ENCODE measurements at places on chromosomes 16 and 17. TPM values are rescaled to one million over a fixed set of nuclear protein-coding genes. Genes with fewer than 3 reads are reported as not detected.

Gene DNAH17
- total RNA-seq, result 0.35 TPM

Gene HOXB4
- 2.1 TPM for total RNA-seq

Gene ZG16
- not detected for total RNA-seq

Gene MGRN1
- total RNA-seq, result 77.4 TPM

Gene RFWD3
- 28.5 TPM for total RNA-seq

Gene RAP1GAP2
- total RNA-seq, result 11.1 TPM

Gene GDPD1
- total RNA-seq, result 5.0 TPM

Gene CHAD
- total RNA-seq, result not detected

- peak; percentile 65 for DNase-seq
Measured at GRCh38 chr16:57462209-57462977, at the start of gene POLR2C. Gene POLR2C (plus strand): TSS chr16:57462679. CDS start chr16:57462725, 46 bp downstream.

- DNase-seq, result peak; percentile 81
Measured at GRCh38 chr16:28596840-28597691, at the start of gene SULT1A2. Gene SULT1A2 (minus strand): TSS chr16:28597050. CDS start chr16:28595930, 1,120 bp downstream.

GRCh38 chr17:13395346-13395745 is 206.4 kb downstream of the HS3ST3A1 start:
- peak; percentile 78 for DNase-seq

DNA sequence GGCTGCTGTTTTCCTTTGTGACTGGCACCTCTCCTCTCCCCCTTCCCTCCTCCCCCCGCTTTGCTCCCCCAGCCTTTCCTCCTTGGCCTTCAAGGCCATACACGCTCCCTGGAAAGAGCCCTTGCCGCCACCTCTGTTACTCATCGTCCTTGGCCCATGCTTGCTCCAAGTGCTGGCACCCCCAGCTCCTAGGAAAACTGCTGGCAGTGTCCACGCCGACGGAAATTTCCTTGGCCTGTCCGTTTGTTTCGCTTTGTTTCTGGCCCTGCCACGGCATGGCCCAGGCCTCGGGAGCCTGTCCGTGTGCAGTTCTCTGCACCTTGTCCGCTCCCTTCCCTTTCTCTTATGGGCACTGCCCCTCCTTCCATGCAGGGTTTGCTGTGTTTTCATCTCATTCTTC is 18.0 kb downstream of the CA5A start:
- no peak for DNase-seq

DNA sequence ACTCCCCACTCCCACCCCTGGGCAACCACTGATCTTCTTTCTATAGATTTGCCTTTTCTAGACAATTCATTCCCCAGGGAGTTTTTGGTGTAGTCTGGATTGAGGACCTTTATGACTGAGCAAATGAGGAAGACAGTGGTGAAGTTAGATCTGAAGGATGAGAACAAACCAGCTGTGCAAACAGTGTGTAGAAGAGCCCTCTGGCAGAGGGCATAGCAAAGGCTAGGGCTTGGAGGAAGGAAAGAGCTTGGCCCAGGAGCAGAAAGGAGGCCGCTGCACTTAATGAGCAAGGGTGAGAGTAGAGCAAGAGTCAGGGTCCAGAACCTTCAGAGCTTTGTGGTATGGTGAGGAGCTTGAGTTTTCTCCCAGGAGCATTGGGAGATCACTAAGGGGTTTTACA is 352.7 kb downstream of the CA10 start:
- no peak for DNase-seq

- no peak for DNase-seq
Measured at GRCh38 chr17:71349908-71350600, 770.8 kb upstream of the SOX9 start.

DNA sequence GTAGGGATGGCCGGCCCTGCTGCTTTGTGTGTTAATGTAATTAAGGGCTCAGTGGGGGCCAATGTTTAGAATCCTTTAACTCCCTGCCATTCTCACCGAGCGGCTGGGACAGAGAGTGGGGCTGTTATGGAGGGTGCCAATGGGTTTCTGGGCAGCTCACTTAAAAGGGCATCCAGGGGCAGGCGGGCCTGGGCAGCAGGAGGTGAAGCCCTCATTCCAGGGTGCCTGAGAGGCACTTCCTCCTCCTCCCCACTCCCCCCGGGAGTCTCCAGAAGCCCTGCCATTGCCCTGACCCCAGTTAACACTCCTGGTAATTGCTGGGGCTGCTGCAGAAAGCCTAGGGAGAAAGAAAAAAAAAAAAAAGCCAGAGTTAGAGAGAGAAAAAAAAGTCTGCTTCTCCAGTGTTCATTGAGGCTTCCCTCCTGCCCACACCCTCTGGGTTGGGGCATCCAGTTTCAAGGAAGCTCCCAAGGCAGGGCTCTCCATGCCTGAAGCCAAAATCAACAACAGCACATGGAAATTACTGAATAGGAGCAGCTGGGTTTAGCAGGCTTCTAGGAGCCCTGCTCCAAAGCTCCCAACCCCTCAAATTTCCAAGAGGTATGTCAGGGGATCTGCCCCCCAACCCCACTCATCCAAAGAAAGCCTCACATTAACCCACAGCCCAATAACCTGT is 28.0 kb downstream of the CUEDC1 start:
- DNase-seq, result peak; percentile 81

- DNase-seq, result peak; percentile 98
Measured at GRCh38 chr16:51408357-51408756, 257.3 kb upstream of the SALL1 start.

DNA sequence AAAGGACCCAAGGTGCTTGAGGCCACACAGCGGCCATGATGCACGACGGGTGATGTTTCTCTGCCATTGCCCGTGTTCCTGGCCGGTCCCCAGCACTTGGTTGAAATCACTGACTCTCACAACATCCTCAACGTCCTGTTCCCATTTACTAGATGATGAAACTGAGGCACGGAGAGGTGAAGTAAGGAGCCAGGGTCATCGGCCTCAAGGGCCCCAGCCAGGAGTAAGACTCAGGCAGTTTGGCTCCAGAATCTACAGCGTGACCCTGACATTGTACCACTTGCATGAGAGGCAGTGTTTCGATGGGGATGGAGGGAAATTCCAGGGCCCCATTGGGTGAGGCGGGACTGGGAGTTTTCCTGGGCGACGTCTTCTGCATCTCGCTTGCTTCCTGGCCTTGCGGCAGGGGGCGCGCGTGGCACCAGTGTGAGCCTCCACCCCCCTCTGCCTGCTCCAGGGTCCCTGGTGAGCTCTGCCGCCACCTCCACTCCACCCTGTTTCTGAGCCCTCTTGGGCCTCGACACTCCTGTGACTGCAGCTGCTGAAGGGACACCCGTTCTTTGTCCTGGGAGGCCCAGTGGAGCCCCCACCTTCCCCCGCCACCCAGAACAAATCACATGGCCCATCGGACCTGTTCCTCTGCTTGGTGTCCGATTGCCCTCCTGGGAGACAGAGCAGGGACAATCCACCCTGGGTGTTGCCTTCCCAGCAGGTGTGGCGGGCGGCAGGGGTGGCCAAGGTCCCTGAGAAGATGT is 133.0 kb upstream of the GSE1 start:
- no peak for DNase-seq

DNA sequence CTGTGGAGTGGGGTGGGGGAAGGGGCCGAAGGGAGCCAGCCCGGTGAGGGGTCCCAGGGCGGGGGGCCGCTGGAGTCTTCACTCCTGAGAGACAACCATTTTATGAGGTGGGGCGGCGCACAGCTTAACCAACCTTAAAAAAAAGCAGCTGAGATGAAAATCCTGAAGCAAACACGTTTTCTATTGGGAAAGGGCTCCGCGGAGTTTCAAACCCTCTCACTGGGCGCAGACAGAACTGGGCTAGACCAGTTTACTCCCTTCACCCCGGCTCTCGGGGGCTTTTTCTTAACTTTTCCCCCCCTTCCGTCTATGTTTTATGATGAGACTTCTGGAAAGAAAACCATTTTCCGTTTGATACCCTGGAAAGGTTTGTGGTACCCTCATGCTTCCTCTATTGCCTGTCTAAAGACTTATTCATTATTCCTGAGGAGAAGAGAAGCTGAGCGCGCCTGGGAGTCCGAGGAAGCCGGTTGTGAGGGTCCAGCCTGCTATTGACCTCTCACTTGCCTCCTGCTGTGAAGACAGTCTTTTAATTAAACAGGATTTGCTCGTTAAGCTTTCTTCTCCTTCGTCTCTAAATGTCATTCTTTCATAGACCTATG is 482 bp upstream of the SSH2 start:
- peak; percentile 31 for DNase-seq

GRCh38 chr16:15996432-15997109 is 47.2 kb downstream of the ABCC1 start:
- peak; percentile 94 for DNase-seq
